Kidney tubule cell (primary cell): ENCODE measurements at places on chromosomes 7 and 10.

GRCh38 chr7:152336754-152337368 lies 98.9 kb downstream of the KMT2C start:
- DNase-seq = peak; percentile 58

GRCh38 chr10:119445311-119445934 lies 97.1 kb downstream of the RGS10 start:
- DNase-seq = peak; percentile 76

- no peak for DNase-seq
Observed at GRCh38 chr7:105764506-105764905, 111.9 kb downstream of the ATXN7L1 start.

DNA sequence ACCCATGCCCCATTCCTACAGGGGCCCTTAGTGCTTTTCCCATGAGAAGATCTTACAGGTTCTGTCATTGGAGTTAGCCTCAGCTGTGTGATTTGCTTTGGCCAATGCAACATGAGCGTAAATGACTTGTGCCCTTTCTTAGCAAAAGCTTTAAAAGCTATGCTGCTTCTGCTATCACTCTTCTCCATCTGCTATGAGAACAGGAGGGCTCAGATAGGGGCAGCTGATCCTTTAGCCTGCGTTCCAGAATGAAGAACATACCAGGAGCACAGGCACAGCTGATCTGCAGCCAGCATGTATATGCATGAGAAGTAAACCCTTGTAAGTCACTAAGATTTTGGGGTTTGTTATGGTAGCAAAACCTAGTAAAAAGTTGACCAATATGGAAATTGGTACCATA lies 218.2 kb downstream of the SH2D4B start:
- DNase-seq = no peak

GRCh38 chr7:75066521-75066920 lies 7.1 kb downstream of the RCC1L start:
- DNase-seq = no peak

DNA sequence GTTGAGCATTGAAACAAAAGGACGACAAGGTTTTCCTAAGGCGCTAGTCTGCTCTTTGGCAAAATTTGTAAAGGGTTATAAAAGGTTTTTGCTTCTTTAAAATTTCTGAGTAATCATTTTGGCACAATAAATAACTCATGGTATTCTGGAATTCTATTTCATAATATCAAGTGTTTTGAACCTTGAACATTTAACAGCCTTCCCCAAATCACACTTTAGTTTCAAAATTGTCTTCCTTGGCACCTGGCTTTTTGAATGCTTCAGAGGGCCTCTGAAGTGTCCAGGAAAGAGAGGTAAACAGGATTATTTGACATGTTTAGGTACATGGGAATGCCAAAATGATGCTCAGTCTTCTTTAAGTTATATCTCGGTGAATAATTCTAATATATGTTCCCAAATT lies 220.8 kb downstream of the PHF14 start:
- no peak for DNase-seq

DNA sequence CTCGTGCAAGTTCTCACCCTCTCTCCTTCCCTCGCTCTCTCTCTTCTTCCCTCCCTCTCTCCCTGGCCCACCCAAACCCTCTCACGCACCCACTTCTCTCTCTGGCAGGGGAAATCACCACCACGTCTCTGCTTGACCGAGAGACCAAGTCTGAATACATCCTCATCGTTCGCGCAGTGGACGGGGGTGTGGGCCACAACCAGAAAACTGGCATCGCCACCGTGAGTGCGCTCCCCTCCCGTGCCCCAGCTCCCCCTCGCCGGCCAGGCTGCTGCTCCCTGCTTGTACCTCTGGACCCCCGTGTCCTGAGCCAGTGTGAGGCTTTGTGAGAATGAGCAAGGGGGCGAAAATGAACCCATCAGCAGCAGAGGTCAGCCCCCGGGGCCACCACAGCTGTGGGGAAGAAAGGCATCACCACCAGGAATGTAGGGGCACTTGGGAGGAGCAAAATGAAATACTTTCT lies 25.5 kb downstream of the C10orf105 start:
- DNase-seq = no peak

- DNase-seq = no peak
Observed at GRCh38 chr7:22604246-22604645, 104.3 kb upstream of the STEAP1B start.

DNA sequence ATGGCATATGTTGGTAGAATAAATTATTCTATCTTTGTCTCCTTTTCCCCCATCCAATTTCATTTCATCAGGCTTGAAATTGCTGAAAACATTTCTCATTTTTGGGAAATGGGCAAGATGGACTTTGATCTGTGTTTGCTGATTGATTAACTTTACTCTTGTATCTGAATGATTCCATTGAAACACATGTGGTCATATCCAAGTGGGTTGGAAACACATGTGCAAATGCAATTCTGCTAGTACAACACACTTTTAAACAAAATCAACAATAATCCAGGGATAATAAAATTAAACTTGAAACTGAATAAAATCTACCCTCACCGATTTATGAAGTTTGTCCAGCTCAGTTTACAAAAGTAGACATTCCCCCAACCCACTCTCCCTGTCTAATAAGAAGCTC lies 96.9 kb downstream of the EPDR1 start:
- no peak for DNase-seq

DNA sequence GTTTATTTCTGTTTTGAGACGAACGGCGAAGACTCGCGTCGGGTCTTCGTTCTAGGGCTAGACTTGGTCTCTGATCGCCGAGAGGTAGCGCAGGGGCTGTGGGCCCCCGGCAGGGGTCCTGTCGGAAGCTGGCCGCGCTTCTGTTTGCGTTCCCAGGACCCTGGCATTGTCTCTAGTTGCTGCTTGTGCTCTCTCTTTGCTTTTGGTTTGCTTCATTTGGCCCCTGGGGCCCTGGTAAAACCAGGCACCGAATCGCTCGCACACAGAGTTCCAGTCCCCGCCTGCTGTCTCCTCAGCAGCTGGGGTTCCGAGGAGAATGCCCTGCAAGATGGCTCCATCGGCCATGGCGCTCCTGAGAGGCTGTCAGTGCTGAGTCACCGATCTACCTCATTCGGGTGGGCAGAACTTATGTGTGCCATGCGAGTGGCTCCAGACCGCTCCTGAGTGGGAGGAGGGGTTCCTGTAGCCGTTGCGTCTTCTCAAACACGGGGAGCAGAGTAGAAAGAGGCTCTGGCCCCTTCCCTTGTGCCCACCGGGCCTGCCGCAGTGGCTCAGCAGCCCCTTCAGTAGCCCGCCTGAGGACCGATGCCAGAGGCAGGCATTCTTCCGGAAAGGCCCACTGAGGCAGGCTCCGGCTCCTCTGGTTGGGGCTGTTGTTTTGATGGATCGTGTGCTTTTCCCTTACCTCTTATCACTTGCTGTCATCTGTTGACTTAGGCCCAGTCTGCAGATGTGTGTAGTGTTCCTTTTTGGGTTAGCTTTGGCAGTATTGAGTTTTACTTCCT lies 826 bp downstream of the CHPF2 start:
- peak; percentile 85 for DNase-seq

DNA sequence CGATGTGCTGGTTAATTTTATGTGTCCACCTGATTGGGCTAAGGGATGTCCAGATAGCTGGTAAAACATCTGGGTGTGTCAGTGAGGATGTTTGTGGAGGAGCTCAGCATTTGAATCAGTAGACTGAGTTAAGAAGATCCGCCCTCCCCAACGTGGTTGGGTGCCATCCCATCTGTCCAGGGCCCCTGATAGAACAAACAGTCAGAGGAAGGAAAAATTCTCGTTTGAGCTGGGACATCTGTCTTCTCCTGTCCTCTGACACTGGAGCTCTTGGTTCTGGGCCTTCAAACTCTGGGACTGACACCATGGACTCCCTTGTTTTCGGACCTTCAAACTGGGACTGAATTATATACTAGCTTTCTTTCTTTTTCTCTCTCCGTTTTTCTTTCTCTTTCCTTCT lies 59.6 kb downstream of the CARD11 start:
- DNase-seq = no peak

- peak; percentile 29 for DNase-seq
Observed at GRCh38 chr10:95327367-95327766, 36.6 kb upstream of the PDLIM1 start.

GRCh38 chr10:129579228-129579627 lies 112.2 kb downstream of the MGMT start:
- DNase-seq = no peak

DNA sequence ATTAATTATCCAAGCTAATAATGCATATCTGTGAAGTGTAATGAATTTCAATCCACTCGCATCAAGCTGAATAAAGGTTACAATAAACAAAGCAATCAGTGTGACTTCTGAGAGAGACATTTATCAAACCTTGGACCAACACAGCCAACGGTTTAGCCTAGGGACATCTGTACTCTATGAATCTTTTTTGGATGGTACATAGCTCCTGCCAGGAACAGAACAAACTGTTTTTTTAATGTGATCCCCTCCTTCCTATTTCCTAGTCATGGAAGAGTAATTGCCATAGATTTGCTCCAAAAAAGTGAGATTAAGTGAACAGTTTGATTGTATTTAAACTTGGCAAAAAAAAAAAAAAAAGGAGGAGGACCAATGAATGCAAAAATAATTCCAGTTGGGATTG lies 11.2 kb upstream of the NRCAM start:
- DNase-seq = no peak

GRCh38 chr10:84424731-84425167 lies 96.4 kb downstream of the CCSER2 start:
- DNase-seq = peak; percentile 94

DNA sequence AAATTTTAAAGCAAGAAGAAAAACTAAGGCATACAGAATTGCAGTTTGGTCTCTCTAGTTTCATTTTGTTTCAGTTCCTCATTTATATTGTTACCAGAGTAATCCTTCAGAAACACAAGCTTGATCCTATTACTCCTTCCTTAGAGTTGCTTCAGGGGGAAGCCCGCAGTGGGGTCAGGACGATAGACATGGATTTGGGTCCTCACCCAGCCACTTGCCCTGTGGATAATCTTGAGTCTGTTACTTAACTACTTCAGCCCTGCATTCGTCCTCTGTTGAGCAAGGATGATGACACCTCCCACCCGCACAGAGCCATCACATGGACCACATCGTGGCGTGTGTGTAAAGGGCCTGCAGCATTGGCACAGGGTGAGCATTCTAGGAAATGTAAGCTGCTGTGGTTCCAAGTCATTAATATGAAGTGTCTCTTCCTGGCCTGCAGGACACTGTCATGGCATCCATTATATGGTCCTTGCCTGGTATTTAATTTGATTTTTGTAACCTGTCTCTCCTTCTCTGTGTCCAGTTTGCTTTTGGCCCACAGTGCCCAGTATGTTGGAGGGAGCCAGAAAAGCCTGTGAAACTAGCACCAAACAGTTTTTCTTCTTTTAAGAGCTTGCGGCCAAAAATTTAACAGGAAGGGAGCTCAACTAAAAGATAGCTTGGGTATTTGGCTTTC lies 111.2 kb downstream of the EEPD1 start:
- no peak for DNase-seq

- DNase-seq = no peak
Observed at GRCh38 chr10:93911866-93912265, 18.1 kb downstream of the SLC35G1 start.

GRCh38 chr7:98669329-98670000 lies 52.4 kb downstream of the NPTX2 start:
- DNase-seq = no peak

- DNase-seq = no peak
Observed at GRCh38 chr10:27145937-27146336, 8.2 kb downstream of the YME1L1 start.

DNA sequence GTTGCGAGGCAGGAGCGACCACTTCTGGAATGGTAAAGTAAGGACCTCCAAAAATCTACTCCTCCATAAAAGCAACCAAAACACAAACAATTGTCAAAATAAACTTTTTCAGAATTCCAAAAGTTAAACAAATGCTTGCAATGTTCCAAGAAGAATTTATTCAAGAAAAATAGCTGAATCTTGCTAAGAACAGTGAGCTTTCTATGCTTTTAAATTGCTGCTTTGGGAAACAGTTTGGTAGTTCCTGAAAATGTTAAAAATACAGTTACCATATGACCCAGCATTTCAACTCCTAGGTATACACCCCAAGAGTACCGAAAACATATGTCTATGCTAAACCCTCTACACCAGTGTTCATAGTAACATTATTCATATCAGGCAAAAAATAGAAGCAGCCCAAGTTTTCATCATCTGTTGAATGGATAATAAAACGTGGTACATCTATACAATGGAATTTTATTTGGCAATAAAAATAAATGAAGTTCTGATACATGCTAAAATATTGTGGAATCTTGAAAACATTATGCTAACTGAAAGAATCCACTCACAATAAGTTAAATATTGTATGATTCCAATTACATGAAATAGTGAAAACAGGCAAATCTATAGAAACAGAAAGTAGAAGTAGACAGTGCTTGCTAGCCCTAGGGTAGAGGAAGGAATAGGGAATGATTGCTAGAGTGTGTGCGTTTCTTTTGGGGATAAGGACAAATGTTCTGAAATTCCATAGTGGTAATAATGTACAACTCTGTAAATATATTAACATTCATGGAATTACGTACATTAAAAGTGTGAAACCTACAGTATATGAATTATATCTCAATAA lies 57.0 kb downstream of the LRRN3 start:
- no peak for DNase-seq

DNA sequence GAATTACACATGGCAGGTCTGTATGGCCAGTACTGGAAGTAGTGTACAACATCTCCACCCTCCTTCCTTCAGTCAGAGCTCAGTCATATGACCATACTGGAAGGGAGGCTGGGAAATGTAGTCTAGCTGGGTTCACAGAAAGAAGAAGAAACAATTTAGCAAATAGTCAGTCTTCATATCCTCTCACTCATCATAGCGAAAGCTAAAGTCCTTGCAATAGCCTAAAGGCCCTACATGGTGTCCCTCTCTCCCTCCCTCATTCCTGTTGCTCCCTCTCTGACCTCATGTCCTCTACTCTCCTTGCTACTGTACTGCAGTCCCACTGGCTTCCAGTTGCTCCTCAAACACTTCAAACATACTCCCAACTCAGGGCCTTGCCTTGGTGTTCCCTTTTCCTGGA lies 4.3 kb upstream of the CALU start:
- DNase-seq = no peak

DNA sequence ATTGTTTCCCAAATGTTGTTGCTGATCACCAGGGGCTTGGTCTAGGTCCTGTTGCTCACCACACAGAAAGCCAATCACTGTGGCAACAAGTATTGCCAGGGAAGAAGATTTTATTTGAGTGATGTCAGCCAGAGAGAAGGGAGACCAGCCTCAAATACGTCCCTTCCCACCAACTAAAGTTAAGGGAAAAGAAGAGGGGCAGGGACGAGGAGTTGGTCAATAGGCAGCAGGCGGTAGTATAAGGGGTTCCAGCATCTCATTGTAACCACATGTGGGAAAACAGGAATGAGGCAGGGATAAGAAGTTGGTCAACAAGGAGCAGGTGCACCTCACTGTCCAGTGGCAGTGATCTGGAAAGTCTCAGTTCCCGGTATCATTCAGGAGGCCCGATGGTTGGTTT lies 138.9 kb upstream of the KCNMA1 start:
- DNase-seq = no peak
